Fibroblast of skin of right quadriceps (primary cell): ENCODE measurements at places on chromosomes 6 and 20.

GRCh38 chr20:3898639-3899038 is 9.5 kb downstream of the PANK2 start:
- DNase-seq, result no peak

GRCh38 chr20:58277107-58277506 is 32.4 kb upstream of the RAB22A start:
- DNase-seq, result no peak

- peak; percentile 63 for DNase-seq
Observed at GRCh38 chr6:142331075-142331551, 29.3 kb downstream of the ADGRG6 start.

DNA sequence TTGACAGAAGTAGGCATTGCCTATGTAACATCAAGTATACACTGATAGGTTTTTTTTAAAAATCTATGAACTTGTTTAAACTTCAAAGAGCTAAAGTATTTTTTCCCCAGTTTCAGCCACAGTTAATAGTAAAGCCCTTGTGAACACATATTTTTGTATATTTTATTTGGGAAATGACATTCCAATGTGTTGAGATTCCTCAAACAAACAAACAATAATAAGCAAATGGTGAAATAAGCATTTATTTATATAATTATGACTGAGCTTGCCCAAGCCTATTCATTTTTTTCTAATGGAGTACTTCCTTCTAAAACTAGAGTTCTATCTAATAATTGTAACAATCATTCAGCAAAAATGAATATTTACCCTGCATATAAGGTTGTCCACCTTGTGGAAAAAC is 12.5 kb downstream of the SYCP2 start:
- DNase-seq, result no peak

- peak; percentile 34 for DNase-seq
Observed at GRCh38 chr6:15359335-15359862, 113.5 kb downstream of the JARID2 start.

- DNase-seq, result no peak
Observed at GRCh38 chr20:41119614-41120561, 17.5 kb upstream of the PLCG1 start.

- DNase-seq, result no peak
Observed at GRCh38 chr20:13676682-13677081, 38.0 kb upstream of the TASP1 start.

DNA sequence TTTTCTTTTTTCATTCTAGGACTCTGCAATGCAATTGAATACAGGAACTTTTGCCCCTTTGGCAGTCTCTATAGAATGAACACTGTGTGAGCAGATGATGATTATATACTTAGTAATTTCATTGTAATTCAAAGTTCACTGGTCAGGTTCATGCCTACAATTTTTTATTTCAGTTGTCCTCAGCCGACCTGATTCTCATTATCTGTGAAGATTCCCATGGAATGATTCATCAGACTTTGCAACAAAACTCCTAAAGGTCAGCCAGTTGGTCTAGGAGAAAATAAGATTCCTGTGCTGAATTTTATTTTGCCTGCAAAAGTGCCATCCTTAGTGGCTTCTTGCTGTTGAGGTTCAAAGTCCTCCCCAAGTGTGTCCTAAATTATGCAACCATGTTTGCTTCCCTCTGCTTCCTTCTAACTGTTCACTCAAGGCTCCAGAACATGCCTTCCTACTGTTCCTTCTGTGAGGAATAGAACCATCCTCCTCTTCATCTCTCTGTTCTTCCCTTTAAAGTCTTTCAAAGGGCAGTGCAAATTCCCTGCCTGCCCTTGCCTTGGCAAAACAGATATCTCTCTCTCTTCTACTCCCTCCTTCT is 194.2 kb upstream of the CNR1 start:
- DNase-seq, result peak; percentile 24

- no peak for DNase-seq
Observed at GRCh38 chr6:43250992-43251373, 7.7 kb downstream of the TTBK1 start.

GRCh38 chr6:36033935-36034334 is 6.3 kb downstream of the MAPK14 start:
- DNase-seq, result no peak

GRCh38 chr6:108831104-108831503 is 17.1 kb upstream of the ARMC2 start:
- no peak for DNase-seq

DNA sequence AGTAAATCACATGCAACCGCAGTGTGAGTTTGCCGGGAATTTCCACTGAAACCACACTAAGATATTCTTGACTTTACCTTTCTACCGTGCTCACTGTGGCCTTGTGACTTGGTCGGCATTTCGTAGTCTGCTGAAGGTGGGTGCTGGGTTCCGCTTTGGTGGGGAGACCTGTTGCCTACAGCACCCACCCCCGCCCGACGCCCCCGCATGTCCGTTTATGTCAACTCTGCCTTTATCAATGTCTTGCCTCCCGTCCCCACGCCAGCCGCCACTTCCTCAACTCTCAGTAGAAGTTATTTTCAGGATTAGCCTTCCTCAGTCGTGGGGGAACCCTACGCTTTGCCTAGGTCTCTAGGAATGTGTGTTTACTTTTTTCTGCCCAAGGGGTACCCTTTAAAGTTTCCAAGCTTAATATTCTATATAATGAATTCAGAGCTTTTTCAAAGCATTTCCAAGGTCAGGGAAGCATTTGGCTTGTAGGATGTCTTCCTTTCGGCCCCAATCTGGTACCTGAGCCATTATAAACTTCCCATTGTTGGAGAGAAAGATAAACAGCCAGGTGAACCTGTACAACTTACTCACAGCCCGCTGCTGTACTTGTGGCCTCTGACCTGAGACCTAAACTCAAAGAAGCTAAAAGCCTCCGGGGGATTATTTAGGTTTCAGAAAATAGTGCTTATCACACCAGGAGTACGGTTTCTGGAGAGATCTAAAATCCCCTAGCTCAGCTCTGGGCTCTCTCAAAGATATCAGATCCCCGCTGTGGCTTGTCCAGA is 54.2 kb downstream of the TBC1D7 start:
- no peak for DNase-seq

GRCh38 chr6:29989211-29989610 is 46.9 kb downstream of the HLA-A start:
- peak; percentile 15 for DNase-seq

- DNase-seq, result no peak
Observed at GRCh38 chr6:34135541-34135940, 10.3 kb downstream of the GRM4 start.

- DNase-seq, result no peak
Observed at GRCh38 chr6:125019918-125020317, 57.7 kb downstream of the RNF217 start.

GRCh38 chr20:8722277-8722928 is 346.5 kb upstream of the PLCB4 start:
- peak; percentile 69 for DNase-seq

DNA sequence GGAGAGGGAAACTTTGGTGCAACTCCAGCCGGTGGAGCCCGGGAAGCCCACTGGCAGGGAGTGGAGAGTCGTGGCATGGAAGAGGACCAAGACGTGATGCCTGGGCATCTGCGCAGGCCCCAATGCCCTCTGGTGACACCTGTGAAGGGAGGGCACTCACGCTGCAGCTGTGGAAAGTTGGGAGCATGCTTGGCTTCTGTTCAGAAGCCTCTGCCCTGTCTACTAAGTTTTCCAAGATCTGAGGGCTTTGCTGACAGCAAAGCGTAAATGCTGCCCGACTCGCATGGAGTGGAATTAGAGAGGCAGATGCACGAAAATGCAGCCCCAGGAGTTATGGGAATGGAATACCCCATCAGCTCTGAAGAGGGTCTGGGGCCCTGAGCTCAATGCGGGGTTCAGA is 75.7 kb downstream of the SYNDIG1 start:
- DNase-seq, result no peak

GRCh38 chr6:3453413-3454272 is 3.2 kb downstream of the SLC22A23 start:
- DNase-seq, result no peak

GRCh38 chr20:60046011-60046413 is 87.8 kb downstream of the CDH26 start:
- peak; percentile 77 for DNase-seq

DNA sequence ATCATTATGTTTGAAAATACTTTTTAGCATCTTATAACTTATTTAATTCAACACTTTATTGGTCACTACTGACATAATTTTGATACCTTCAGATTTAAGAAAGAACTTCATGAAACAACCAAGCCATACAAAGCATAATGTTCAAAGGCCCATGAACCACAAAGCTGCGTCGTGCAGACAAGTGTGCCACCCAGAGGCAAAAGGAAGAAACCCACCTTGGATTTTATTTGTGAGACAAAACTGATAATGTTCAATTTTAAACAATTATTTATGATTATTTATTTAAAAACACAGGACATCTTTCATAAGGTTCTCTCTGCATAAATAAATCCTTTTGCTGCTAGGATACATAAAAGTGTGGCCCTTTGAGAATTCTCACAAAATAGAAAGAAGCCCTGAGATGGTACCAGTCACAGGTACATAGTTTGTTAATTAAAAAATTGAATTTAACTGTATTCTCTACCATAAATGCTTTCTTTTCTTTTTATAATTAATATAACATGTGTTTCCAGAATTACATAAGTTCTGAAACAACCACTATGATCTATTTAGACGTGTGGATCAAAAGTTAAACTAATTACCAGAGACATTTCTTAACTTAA is 143.7 kb downstream of the RALGAPA2 start:
- peak; percentile 33 for DNase-seq

DNA sequence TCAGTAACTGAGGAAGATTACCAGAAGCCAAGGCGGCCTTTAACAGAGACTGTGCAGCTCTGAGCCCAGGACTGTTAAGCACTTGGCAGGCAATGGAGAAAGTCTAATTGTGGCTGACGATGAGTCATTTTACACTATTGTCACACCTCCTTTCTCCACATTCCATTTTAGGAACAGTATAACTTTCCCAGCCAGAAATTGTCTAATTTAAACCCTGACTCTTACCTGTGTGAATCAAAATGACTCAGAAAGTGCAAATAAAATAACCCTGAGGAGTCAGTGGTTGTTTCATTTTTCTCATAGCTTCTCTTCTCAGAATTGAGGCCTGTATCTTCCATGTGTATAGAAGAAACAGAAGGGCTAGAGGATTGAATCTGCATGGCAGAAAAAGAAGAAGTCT is 40.0 kb upstream of the OPN5 start:
- DNase-seq, result peak; percentile 14

DNA sequence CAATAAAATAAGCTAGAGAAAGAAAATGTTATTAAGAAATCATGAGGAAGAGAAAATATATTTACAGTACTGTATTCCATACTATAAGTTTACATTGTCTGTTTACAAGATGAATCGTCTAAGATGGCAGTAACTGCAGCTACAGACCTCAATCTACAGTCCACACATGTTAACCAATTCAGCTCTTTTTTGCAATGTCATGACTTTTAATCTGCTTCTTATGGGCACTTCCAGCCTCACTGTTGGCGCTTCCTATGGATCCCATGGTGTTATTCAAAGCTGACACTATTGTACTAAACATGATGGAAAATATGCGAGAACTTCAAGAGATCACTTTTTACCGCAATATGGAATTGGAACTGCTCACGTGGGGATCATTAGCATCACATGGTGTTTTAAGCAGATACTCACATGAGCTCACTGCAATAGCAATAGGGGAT is 451.5 kb upstream of the CITED2 start:
- DNase-seq, result no peak

- peak; percentile 79 for DNase-seq
Observed at GRCh38 chr6:7108964-7109836, 1.4 kb downstream of the RREB1 start.

DNA sequence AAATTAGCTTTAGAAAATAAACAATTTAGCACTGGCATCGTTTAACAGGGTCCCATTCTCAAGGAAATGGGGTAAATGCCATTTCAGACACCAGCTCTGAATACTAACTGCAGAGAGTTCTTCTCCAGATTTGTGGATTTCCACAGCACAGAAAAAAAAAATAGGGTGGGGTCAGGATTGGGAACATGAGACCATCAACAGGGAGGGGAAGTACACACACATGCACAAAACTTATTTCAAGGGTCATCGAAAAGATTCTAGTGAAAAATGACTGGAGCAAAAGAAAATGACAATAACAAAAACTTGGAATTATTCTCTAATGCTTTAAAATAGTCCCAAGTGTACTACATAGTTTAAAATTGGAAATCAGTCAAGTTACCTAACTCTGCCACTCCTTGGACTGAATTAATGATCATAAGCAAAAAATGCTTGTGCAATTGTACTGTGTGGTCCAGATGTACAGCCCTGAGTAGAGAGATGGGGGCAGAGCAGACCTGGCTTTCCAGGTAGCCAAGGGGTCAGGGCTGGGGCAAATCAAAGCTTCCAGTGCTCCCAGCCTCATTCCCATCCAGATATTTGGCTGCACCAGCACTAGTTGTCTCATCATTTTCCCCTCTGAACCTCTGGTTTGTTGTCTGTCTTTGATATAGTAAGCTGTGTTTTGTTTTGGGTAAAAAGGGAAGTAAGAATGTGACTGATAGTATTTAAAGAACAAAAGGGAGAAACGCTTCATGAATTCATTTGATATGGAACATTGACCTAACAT is 152.4 kb downstream of the SOBP start:
- no peak for DNase-seq

DNA sequence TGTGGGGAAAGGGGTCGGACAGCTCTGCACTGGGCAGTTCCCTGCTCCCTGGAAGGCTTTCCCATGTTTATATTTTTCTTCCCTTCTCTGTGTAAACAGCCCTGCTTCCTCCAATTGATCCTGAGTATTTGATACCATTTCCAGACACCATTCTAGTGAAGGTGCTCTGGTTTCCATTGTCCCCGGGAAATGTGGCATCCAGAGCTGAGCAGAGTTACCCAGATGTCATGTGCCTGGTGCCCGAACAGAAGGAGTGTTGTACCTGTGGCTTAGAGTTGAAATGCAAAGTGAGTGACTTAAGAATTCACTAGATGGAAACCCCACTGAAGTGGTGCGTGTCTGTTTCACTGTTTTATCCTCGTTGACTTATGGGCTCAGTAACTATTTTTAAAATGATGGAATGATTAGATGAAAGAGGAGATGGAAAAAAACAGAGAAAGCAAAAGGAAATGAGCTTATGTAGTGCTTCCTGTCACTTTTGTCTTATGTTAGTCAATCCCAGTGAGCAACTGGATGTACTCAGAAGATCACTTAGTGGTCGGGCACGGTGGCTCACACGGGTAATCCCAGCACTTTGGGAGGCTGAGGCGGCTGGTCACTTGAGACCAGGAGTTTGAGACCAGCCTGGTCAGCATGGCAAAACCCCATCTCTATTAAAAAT is 83.8 kb downstream of the SASH1 start:
- DNase-seq, result no peak

- no peak for DNase-seq
Observed at GRCh38 chr20:62276439-62276838, 26.4 kb upstream of the ADRM1 start.

DNA sequence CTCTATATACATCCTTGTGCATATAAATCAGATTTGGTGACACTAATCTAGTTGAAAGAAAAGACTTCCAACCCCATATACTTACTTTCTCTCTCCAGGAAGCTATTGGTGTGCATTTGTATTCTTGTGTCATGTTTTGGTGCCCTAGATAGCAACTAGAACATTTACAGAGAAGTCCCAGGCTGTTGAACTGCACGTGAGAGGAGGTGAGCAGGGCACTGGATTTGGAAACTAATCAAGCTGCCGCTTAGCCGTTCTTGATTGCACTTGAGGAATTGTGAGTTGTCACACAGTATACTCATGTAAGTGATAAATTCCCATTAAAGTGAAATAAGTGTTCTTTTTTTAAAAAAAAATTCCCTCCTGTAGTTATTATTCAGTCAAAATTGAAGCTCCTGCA is 7.6 kb downstream of the WRNIP1 start:
- DNase-seq, result no peak

- peak; percentile 81 for DNase-seq
Observed at GRCh38 chr6:53309059-53309900, 39.5 kb downstream of the ELOVL5 start.

- DNase-seq, result no peak
Observed at GRCh38 chr6:125279961-125280360, 21.8 kb downstream of the HDDC2 start.

- peak; percentile 2 for DNase-seq
Observed at GRCh38 chr6:99467509-99468106, 42.5 kb upstream of the PNISR start.
